ENCODE measurements at places on chromosomes 13 and 19.

GRCh38 chr13:101258071-101258470, 158.2 kb downstream of the NALCN start:
- DNase-seq = no peak

DNA sequence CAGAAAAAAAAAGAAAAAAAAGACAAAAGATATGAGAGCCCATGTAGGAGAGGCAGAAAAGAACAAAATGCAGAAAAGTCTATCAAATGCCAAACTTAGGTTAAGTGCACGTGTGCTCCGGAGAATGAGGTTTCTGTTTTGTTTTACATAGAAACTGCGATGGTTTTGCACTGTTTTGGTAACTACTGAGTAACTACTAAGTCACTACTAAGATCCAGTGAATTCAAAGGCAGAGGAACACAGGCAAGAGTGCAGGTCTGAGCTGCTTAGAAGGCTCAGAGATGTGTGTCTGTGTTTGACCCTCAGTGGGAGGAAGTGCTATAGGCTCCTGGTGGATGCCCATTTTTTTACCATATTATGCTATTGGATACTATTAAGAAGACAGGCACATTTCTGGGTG, 299.3 kb downstream of the NDFIP2 start:
- DNase-seq = no peak

DNA sequence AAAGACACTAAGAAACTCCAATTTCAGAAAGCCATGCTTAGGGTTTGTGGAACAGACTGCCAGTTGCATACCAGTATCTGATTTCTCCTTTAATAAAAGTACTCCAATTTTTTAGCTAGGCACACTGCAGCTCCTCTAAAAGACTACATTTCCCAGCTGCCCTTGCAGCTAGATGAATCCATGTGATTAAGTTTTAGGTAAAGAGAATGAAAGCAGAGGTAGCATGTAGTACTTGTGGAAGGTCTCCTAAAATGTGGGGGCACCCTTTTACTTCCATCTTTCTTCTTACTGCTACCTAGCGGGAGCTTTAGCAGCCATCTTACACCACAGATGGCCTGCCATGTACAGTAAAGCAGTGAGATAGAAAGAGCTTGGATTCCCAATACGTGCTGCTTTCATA, 33.0 kb upstream of the TSC22D1 start:
- DNase-seq = no peak

DNA sequence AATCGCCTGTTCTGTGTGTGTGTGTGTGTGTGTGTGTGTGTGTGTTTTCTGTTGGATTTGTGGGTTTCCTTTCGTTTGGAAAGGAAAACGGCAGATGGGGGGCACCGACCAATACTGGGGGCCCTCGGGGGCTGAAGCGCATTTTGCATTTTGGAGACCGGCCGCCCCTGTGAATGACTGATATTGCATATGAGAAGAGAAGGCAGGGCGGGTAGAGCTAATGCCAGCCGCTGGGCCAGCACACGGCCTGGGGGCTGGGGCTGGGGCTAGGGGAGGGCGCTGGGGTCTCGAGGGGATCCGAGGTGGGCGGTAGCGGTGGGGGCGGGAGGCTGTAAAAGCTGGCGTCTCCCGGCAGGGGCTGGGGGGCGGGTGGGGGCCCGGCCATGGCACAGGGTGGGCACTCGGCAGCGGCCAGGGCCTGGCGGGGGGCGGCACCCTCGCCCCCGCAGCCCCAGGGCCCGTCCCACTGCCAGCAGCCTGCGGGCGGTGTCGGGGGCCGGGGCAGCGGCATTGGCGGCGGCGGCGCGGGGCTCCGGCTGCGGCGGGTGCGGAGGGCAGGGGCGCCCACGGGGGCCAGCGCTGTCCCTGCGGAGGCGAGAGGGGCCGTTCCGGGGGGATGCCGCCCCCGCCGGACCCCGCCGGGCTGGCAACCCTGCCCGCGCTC, 11.2 kb downstream of the ANO8 start:
- DNase-seq = no peak

GRCh38 chr19:50377051-50377461, 799 bp downstream of the NR1H2 start:
- no peak for DNase-seq

DNA sequence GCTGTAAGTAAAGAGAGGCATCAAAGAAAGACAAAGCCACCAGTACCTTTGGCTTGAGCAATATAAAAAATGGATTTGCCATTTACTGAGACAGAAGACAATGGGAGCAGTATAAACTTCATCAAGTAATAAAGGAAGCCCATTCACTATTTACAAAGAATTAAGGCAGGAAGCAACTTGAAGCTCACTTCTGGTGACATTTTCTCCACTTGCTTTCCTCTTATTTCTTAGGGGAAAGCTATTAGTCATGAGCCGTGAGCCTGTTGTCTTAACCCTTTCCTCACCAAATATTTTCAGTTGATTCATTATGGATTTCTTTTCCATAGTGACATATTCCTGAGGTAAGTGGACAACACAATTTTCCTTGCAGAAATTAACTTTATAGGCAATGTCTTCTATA, 156.8 kb downstream of the DNAJC3 start:
- no peak for DNase-seq

GRCh38 chr19:49704888-49705642, 14.1 kb downstream of the CPT1C start:
- no peak for DNase-seq

GRCh38 chr13:37144661-37145060, 39.2 kb upstream of the CSNK1A1L start:
- no peak for DNase-seq

- no peak for DNase-seq
Observed at GRCh38 chr13:59111751-59112171, 1052.0 kb downstream of the DIAPH3 start.

DNA sequence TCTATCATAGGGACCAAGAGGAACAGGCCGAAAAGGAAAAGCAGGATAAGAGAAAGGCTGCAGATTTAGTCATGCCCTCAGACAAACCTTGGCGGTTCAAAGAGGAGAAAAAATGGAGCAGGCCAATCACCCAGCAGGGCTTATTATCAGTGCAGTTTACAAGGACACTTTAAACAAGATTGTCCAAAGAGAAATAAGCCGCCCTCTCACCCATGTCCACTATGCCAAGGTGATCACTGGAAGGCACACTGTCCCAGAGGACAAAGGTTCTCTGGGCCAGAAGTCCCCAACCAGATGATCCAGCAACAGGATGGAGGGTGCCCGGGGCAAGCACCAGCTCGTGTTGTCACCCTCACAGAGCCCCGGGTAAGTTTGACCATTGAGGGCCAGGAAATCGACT, 8.3 kb upstream of the REX1BD start:
- DNase-seq = no peak
